NCI-H345 (cell line): ENCODE measurements at places on chromosomes 6 and 20.

GRCh38 chr6:168310403-168310802, 9.2 kb downstream of the DACT2 start:
- DNase-seq, result no peak

DNA sequence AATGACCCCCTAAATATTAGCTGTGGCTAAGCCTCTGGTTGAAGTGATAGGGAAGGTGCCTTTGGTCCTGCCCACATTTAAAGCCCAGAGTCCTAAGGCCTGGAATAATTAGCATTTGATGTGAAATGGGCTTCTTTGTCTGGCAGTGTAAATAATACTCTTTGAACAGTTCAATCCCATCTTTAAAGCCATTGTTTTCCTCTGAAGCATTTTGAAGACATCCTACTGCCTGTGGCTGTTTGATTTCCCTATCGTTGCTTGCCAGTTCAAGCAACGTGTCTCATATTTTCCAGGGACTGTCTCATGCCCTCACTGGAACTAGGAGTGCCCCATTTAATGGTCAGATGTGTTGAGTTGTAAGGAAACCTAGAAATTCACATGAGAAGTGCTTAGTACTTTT, 89.3 kb upstream of the BTN3A2 start:
- no peak for DNase-seq

DNA sequence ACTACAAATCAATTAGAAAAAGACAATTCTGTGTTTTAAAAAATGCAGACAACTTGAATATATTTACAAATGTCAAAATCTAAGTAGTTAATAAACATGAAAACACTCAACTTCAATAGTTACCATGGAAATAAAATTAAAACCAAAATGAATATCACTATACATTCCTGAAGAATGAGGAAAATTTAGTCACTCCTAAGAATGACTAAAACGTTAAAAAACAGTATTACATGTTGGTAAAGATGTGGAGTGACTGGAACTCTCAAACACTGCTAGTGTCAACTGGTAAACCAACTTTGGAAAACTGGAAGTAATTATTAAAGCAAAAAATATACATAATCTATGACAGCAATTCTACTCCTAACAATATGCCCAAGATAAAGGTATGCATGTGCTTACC, 36.3 kb downstream of the AHI1 start:
- DNase-seq, result no peak

DNA sequence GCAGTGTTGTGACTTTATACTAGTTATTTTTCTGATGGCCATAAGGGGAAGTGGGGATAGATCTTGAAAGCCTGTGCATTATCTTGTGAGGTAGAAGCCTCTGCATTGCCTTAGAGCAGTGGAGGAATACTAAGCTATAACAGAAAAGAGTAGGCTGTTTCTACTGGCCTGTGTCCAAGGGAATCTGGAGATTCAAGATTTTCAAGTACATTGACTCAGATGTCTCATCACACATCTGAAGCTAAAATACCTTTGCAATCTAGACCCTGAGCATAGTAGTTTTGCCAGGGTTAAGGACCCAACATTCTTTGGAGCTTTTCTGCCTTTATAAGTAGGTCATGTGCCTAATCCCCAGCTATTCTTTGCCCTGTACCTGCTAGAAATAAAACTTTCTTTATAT, 272.3 kb downstream of the TENT5A start:
- DNase-seq, result no peak
